Right atrium auricular region (tissue), 2 donors: ENCODE measurements at places on chromosomes 6 and 20. TPM values are rescaled to one million over a fixed set of nuclear protein-coding genes. Genes with fewer than 3 reads are reported as not detected.

GRCh38 chr6:158207422-158207788 is 39.3 kb downstream of the GTF2H5 start:
- DNase-seq, result no peak

DNA sequence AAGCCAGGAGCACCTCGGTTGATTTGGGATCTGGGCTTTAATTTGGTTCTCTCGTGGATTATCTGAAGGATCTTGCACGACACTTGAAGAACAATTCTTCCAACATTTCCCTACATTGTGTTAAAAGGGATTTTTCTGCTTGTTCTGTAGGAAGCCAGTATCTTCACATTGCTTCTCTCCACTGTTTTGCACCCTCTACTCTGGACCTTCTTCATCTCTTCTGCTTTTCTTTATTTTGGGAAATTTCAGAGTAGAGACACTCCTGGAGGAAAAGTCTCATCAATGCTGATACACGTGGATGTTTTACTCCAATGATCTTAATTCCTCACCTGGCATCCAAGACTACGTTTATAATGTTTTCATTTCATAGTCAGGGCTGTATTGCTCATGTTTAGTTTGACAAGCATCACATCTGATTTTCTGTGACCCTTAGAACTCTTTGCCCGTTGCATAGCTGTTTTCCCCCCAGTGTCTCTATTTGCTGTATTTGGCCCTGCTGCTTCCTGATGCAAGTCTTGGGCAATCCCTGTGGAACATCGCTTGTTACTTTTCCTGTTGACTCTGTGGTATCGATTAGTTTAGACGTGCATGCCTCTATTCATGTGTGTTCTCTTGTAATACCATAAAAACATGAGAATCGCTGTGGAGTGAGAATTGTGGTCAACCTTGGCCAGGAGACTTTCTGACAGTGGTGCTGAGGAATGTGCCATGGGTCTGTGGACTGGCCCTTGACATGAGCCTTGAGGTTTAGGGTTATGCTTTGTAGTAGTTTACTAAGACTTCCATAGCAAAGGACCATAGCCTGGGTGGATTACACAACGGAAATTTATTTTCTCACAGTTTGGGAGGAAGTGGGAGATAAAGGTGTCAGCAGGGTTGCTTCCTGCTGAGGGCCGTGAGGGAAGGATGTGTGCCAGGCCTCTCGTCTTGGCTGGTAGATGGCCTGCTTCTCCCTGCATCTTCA is 12.5 kb downstream of the PLCB1 start:
- DNase-seq, result no peak

The MCCD1 gene
- not detected for total RNA-seq

DNA sequence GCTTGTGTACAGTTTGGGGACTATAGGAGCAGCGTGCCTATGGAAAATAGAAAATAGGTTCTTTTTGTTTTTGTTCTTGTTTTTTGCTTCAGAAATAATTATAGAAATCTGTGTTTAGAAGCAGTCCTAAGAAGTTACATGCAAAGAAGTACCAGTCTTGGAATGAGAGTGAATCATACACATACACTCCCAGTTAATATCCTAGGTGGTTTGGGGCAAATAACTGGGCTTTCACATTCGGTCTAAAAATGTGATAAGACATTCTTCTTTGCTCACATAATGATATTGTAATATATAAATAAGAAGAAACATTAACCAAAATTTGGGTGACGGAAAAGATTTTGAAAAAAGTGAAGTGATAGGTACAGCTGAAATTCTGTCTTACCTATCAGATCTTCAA is 61.0 kb downstream of the ENPP1 start:
- no peak for DNase-seq

- no peak for DNase-seq
Observed at GRCh38 chr6:32483968-32484613, 44.4 kb downstream of the HLA-DRA start.

The SLC17A2 gene
- not detected for total RNA-seq

The GSTA3 gene
- not detected for total RNA-seq

The CHMP4B gene
- 57.0 TPM for total RNA-seq

The KCNK16 gene
- not detected for total RNA-seq

GRCh38 chr6:141513830-141514229 is 618.9 kb upstream of the GJE1 start:
- no peak for DNase-seq

- DNase-seq, result no peak
Observed at GRCh38 chr6:64580346-64580745, 944.7 kb downstream of the PHF3 start.

- DNase-seq, result no peak
Observed at GRCh38 chr6:39841291-39841690, 49.1 kb downstream of the DAAM2 start.

The L3MBTL1 gene
- total RNA-seq, result 4.1 TPM

The KCNQ2 gene
- total RNA-seq, result not detected

GRCh38 chr6:143621876-143622605 is 55.7 kb upstream of the PHACTR2 start:
- DNase-seq, result no peak

- no peak for DNase-seq
Observed at GRCh38 chr6:64437996-64438395, 802.4 kb downstream of the PHF3 start.

DNA sequence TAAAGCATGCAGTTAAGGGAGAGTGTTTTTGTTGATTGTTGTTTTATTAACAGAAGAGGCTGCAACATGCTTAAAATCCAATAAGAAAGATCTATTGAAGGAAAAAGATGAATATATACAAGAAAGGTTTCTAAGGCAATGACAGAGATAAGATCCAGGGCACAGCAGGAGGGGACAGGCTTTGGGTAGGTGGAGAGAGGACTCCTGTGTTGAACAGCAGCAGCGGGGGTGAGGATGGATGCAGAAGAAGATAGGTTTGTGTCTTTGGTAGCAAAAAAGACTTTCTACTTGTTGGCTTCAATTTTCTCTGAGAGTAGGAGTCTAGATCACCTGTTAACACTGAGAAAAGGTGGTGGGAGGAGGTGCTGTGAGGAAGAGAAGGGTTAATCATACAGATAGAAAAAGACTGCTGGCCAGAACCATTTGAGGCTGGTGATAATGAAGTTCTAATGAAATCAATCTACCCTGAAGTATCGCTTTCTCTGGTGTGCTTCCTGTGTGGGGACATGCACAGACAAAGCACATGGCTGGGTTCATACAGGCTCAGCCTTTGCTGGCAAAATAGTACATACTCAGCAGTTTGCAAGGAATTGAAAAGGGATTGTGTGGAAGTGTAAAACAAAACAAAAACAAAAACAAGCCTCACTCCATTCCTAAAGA is 17.2 kb upstream of the DST start:
- DNase-seq, result no peak

The MYMX gene
- not detected for total RNA-seq

The GPX5 gene
- total RNA-seq, result not detected

- DNase-seq, result no peak
Observed at GRCh38 chr6:155521719-155522118, 66.1 kb upstream of the NOX3 start.

GRCh38 chr20:39886650-39887190 is 802.3 kb downstream of the MAFB start:
- peak; percentile 60 for DNase-seq

DNA sequence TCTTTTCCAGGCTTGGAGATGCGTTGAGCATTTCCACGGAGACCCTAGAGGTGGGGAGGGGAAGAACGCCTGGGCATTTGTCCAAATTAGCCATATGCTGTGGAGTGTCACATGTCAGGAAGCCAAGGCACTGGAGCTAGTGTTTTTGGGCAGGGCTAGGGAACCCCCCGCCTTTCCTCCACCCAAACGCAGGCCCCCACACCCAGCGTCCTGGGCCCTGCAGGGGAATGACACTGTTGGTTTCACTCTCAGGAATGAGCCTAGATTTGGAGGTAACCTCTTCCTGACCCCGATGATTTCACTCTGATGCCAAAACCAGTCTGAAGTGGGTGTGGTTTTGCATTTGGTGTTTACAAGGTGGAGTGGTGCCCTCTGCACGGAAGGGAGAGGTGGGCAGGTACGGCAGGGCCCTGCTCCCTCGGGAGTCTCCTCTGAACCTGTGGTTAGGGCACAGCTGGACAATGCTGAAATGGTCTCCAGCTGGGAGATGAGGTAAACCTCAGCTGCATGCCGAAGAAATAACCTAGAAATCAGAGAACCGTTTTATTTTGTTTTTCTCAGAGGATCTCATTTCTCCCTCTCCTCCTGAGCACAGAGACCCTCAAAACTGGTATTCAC is 29.5 kb downstream of the MTHFD1L start:
- DNase-seq, result peak; percentile 54

The HRH3 gene
- not detected for total RNA-seq

DNA sequence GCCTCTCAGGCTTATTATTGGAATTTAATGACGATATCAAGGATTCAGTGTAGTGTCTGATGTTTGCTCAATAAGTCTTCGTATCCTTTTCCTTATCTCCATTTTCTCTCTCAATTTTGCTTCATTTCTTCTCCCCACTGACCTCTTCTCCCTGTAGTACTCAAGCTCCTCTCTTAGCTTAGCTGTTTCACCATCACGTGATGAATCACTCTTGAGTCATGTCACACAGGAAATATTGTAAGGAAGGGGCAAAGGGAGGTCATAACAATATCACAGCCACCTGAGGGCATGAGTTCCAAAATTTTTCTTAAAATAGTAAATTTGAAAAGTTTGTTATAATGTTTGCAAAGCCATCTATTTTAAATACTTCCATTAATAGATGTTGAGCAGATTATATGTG is 392.2 kb upstream of the MARCKS start:
- no peak for DNase-seq
